Stimulated activated CD8-positive, alpha-beta memory T cell treated with anti-CD3 and anti-CD28 coated beads, Interleukin-15, amount 100 ng/mL, for 24 hours (primary cell): ENCODE measurements at places on chromosomes 7 and 10.

GRCh38 chr7:47394751-47395252 is 187.1 kb downstream of the TNS3 start:
- DNase-seq: no peak

- no peak for DNase-seq
These were observed 2.4 kb downstream of the ADCK2 start for GRCh38 chr7:140674899-140675701.

DNA sequence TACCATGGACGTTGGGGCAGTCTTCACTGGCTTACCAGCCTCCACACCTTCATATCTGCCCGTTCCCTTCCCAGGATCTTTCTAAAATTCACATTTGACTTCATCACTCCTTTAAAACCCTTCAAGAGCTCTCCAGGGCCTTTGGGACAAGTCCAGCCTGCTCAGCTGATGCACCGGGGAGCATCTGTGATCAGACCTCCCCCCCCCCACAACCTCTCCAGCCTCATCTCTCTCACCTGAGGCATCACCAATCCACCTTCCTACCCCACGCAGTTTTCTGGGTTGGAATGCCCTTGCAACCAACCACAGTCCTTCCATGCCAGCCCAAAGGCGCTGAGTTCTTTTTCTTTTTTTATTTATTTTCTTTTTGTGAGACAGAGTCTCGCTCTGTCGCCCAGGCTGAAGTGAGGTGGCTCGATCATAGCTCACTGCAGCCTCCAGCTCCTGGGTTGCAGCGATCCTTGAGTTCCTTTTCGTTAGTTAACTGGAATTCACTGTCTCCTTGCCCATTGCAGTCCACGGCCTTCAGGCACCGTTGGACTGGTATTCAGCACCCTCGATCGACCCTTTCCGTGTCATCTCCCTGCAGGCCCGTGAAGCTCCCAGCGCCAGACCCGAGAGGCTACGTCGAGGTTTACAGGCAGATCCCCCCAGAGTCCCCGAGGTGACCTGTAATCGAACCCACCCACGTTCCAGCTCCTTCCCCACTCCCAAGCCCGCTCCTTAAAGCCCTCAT is 654 bp downstream of the ALKBH4 start:
- no peak for DNase-seq

GRCh38 chr7:29619848-29620555 is 56.4 kb downstream of the PRR15 start:
- DNase-seq: no peak

DNA sequence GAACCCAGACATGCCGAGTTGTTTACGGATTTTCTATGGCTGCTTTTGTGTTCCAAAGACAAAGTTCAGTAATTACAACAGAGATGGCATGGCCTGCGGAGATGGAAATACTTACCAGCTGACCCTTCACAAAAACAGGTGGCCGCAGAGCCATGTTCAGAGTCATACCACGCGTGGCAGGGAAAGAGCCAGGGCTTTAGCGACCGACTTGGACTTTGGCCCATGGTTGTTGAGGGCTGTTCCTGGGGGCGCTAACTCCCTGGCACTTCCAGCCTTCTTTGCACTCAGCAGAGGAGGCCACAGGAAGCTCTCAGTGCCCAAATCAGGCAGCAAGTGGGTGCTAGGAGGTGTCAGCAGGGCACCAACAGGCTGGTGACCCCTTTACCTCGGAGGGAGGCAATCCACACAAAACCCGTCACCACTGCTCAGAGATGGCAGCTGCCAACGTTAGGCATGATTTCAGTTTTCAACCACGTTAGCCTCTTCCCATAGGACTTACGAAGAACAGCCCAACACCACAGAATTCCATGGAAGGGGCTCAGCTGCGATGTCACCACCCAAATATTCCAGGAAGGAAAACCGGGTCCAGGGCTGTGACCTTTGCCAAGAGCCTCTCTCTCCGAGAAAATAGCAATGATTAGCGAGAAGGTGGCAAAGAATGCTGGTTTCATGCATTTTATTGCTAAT is 21.4 kb upstream of the CNPY1 start:
- DNase-seq: no peak

- DNase-seq: no peak
These were observed 619.2 kb upstream of the GALNT17 start for GRCh38 chr7:70512761-70513160.

- DNase-seq: no peak
These were observed 201.5 kb downstream of the LRMDA start for GRCh38 chr10:75632805-75633462.

GRCh38 chr7:39530971-39531370 is 35.2 kb upstream of the YAE1 start:
- no peak for DNase-seq

DNA sequence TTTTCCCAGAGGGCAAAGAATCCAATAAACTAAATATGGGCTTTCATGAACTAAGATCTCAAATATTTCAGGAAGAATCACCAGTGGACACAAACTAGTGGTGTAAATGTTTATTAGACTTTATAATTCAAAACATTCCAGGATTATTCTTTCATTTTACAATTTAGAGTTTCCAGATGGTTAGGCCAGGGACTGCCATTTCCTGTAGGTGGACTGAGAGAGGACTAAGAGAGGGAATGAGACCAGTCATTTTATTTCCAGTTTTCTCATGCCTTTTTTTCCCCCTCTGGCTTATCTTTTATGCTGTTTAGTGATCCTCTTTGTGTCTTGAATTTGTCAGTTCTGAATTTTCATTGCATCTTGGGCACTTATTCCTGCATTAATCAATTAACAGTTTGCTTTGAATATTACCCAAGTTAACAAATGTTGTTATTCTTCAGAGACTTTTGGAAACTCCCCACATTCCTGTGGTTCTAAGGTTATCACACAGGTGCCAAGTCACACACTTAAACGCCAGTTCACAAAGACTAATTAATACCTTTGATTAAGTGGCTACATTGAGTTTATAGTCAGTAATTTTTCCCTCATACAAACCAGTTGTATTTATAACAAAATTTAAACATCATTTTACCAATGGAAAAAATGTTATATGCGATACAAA is 12.3 kb downstream of the CISD1 start:
- DNase-seq: no peak

DNA sequence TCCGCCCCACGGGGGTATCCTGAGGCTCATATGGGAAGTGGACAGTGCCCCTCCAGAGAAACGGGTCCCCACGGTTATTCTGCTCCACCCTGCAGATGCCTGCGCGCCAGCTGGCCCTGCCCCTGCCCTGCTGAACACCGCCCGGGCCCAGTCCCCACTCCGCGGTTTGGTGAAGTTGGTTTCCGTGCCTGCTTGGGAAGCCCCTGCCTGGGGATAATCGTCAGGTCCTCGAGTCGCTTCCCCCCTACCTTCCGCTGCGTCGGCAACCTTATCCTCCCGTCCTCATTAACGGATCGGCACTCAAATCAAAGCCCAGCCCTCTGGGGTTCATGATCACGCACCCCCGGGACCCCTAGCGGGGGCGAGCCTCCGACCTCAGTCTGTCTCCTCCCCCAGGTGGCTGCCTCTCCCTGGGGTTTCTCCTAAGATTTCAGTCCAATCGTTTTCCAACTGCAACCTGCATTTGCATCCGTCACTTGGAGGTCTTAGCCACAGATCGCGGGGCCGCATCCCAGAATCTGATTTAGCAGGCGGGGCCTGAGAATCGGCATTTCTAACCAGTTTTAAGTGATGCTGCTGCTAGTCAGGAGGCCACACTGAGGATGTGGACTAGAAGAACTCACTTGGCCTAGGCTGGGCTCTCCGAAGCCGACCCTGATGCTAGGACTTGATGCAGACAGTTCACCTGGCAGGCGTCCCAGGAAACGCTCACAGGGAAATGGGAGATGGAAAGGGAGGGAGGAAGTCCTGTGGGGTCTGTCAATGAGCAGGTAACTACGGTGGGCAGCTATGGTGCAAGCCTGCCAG is 27.6 kb downstream of the WDR86 start:
- no peak for DNase-seq

- DNase-seq: no peak
These were observed 398.5 kb downstream of the ATRNL1 start for GRCh38 chr10:115491526-115492140.

DNA sequence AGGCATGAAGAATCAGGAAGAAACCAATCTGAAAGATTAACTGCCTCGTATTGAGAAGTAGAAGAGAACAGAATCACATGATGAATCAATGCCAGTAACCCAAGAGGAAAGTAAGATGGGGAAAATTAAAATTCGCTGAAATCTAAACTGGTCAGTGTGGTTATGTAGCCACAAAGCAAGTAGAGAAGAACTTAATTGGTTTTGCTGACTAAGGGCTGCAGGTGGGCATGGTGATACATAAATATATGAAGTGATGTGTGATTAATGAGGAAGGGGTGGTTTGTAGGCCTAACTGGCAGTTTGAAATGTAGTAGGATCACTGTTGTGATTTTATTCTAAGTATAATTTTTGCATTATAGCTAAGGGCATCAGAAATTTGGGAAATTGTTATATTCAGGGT is 83.5 kb upstream of the LRRTM3 start:
- no peak for DNase-seq

GRCh38 chr7:150444674-150445365 is 5.6 kb upstream of the GIMAP8 start:
- no peak for DNase-seq

DNA sequence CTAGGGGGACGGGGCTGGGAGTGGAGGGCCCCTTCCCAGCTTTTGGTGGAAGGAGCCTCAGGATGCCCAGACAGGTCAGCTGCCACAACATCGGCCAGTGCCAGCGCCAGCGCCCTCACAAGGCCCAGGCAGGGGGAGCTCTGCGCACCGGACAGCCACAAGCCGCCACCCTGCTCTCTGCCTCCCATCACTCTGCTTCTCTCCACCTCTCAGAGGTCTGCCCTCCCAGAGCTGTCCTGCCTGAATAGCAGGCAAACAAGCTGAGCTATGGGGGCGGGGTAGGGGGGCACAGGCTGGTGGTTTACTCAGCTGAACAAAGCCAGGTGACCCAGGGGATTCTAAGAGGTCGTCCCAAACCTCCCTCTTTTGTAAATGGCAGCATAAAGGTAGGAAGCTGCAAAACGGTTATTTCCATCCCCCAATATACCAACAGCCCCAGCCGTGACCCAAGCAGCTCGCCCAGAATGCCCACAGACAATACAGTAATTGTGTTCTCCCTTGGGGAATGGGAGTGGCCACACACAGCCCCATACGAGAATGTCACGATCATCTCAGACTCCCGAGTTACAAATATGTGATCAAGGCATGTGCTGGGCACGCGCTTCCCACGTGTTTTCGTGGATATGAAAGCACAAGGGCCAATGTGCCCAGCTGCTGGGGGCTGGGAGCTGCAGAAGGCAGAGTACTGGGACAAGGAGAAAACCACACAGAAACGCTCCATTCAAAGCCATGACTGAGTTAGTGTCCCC is 19.7 kb downstream of the FAM53B start:
- DNase-seq: no peak

- no peak for DNase-seq
These were observed 356.7 kb downstream of the CALN1 start for GRCh38 chr7:72055426-72055825.

GRCh38 chr10:5811387-5811821 is 1.8 kb downstream of the GDI2 start:
- no peak for DNase-seq

- no peak for DNase-seq
These were observed 506.5 kb downstream of the TCERG1L start for GRCh38 chr10:130804778-130805634.

- DNase-seq: no peak
These were observed 105.7 kb downstream of the RPS24 start for GRCh38 chr10:78139341-78139740.

- DNase-seq: no peak
These were observed 34.2 kb downstream of the DNAJC12 start for GRCh38 chr10:67803588-67804394.

DNA sequence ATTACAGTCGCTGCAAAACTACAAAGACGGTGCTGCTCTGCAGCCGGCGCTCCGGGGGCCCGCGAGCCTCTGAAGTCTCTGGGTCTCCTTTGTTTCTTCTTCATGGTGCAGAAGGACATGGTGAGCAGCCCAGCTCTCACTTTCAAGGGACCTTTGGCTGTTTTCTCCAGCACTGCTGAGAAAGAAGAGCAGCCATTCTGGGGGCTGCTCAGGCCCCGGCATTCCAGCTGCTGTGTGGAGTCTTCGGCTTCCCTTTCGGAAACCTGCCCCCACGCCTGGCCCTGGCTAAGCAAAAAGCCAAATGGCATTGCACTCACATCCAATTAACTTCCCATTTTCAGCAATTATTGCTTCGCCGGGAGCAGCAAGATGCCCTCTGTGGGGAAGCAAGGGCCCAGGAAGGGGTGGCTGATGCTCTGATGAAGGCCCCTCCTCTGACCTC is 555.7 kb downstream of the PTPRN2 start:
- DNase-seq: no peak

DNA sequence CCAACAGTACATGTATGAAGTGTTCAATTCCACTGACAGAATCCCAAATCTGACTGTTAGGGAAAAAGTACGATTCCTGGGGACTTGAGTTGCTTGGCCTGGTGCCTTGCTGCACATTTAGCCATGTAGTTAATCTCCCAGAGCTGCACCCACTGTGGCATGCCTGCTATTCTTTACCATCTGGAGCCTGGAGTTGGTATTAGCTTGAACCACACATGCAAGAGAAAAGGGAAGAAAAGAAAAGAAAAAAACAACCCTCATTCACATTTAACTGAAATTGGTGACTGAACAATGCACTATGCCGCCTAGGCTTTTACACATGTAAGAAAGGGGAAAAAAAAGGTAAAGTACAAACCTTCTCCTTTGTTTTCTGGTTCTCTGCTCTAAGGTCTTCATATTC is 26.1 kb downstream of the SHTN1 start:
- no peak for DNase-seq

DNA sequence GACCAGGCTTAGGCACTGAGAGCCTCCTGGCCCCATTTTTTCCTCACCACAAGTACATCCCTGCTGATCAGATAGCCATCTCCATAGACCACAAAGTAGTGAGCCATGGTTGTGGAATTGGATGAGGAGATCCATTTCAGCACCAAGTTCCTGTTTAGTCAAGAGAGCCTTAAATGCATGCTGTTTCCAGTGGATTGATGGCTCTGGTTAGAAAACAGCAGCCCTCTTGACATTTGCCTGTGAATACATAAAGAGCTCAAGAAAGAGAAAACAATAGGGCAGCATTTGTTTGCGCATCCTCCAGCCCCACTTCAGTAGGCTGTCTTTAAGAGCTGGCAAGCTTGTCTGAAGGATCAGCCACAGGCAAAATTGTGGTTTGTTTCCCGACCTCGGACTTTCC is 251.2 kb downstream of the POU6F2 start:
- DNase-seq: no peak

DNA sequence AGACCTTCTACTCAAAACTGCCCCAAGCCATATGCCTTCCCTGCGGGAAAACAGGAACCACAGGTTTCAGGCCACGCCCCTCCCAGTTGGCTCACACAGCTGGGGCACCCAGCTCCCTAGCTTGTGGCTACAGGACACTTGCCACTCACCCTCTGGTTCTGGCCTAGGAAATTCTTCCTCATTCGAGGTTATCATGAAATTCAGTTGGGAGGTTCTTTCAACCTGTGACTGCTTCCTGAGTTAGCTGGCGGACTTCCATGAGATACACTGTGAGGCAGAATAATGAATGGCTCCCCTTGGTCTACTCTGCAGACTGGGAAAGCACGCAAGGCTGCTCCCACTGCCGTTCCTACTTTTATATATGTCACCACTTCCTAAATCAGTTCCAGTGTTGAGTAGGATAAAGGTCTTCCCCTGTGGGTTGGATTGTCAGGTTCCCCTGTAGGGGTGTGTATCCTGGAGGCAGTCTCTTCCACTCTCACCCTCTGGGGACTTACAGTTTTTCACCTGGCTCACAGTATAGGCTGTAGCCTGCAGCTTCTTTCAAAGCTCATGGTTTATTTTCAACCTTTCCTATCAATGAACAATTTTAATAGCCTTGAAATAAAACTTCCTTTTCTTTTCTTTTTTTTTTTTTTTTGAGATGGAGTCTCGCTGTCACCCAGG is 37.0 kb downstream of the GPR22 start:
- no peak for DNase-seq

GRCh38 chr10:123563581-123563855 is 102.6 kb upstream of the GPR26 start:
- DNase-seq: no peak
